ENCODE measurements at places on chromosomes 1 and 21. TPM values are rescaled to one million over a fixed set of nuclear protein-coding genes. Genes with fewer than 3 reads are reported as not detected.

NHLH1 gene
- total RNA-seq: under 0.01 TPM

TNFAIP8L2 gene
- not detected for total RNA-seq

AIRE gene
- not detected for total RNA-seq

TESK2 gene
- total RNA-seq: 5.6 TPM

RNU1-4 gene
- total RNA-seq: under 0.01 TPM

FNDC7 gene
- total RNA-seq: 0.22 TPM

LRRC38 gene
- total RNA-seq: not detected

TGFB2 gene
- 49.2 TPM for total RNA-seq

CTSS gene
- total RNA-seq: 12.0 TPM

AMPD1 gene
- not detected for total RNA-seq
